Large intestine (tissue), 12 donors: ENCODE measurements at places on chromosomes 6 and 20.

DNA sequence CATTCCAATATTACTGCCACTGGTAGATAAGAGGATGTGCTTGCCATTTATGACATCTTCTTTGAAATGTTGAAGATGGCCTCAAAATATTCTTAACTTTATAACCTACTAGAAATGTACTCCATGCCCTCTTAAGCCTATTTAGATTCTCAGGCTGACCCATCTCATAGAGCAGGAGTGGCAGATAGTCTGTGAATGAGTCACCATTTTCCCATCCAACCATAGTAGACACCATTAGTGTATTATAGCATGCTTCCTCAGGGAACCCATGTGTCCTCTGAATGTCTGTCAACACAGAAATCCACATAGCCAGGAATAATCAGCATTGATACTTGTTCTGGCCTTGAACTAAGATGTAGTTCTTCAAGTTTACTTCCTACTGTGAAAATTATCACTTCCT lies 150.2 kb downstream of the IMPG1 start:
- H3K4me1 ChIP-seq, result no peaks in the 10 kb centered on the region
- peaks cover 15% of the 10 kb centered on the region for H3K36me3 ChIP-seq
- no peak overlapping the region for H3K4me3 ChIP-seq
- no peak overlapping the region for H3K27ac ChIP-seq
- no peak for DNase-seq
- no peaks in the 10 kb centered on the region for H3K27me3 ChIP-seq

GRCh38 chr6:170369403-170369802 lies 62.8 kb downstream of the FAM120B start:
- DNase-seq, result peak; percentile 70
- peaks cover 17% of the 10 kb centered on the region for H3K36me3 ChIP-seq
- peak overlapping the region; percentile 39 for H3K27ac ChIP-seq
- H3K4me3 ChIP-seq, result no peak overlapping the region
- no peaks in the 10 kb centered on the region for H3K27me3 ChIP-seq
- H3K4me1 ChIP-seq, result peaks cover 20% of the 10 kb centered on the region

GRCh38 chr6:151092591-151092990 lies 147.2 kb upstream of the AKAP12 start:
- peaks cover 11% of the 10 kb centered on the region for H3K36me3 ChIP-seq
- H3K27me3 ChIP-seq, result no peaks in the 10 kb centered on the region
- H3K4me1 ChIP-seq, result no peaks in the 10 kb centered on the region
- H3K4me3 ChIP-seq, result no peak overlapping the region
- DNase-seq, result no peak

GRCh38 chr6:148509119-148509799 lies 166.6 kb downstream of the SASH1 start:
- H3K36me3 ChIP-seq, result no peaks in the 10 kb centered on the region
- H3K27me3 ChIP-seq, result no peaks in the 10 kb centered on the region
- DNase-seq, result no peak
- peak overlapping the region; percentile 27 for H3K4me3 ChIP-seq
- H3K27ac ChIP-seq, result peak overlapping the region; percentile 52

GRCh38 chr6:12528581-12529363 lies 187.8 kb upstream of the PHACTR1 start:
- peak overlapping the region; percentile 68 for H3K27ac ChIP-seq
- peak; percentile 88 for DNase-seq
- H3K27me3 ChIP-seq, result no peaks in the 10 kb centered on the region
- no peaks in the 10 kb centered on the region for H3K36me3 ChIP-seq
- no peak overlapping the region for H3K4me3 ChIP-seq

- H3K27me3 ChIP-seq, result no peaks in the 10 kb centered on the region
- H3K36me3 ChIP-seq, result no peaks in the 10 kb centered on the region
- H3K4me1 ChIP-seq, result peaks cover 11% of the 10 kb centered on the region
- no peak overlapping the region for H3K27ac ChIP-seq
- no peak overlapping the region for H3K4me3 ChIP-seq
These were observed 464.9 kb upstream of the SOX4 start for GRCh38 chr6:21128601-21129000.

DNA sequence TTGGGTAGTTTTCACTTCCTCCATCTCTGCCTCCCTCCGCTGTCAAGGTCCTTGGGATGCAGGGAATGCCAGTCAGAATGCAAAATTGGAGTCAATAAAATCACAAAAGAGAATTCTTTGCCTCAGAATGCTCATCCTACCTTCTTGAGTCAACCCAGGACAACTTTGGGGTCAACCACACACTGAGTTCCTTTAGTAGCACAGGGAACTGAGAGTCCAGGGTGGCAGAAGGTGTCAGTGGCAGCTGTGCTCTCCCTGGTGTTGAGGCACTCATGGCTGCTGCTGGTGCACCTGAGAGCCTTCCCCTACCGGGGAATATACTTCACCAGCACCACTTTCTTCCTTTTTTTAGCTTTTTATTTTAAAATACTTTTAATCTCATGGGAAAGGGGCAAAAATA lies 829 bp upstream of the NOTCH4 start:
- no peak overlapping the region for H3K27ac ChIP-seq
- H3K36me3 ChIP-seq, result no peaks in the 10 kb centered on the region
- no peak for DNase-seq
- no peak overlapping the region for H3K4me3 ChIP-seq

- H3K27ac ChIP-seq, result no peak overlapping the region
- H3K4me3 ChIP-seq, result no peak overlapping the region
- H3K4me1 ChIP-seq, result no peaks in the 10 kb centered on the region
- H3K27me3 ChIP-seq, result no peaks in the 10 kb centered on the region
- DNase-seq, result no peak
- H3K36me3 ChIP-seq, result no peaks in the 10 kb centered on the region
These were observed 106.1 kb downstream of the PSMB1 start for GRCh38 chr6:170446841-170447560.

DNA sequence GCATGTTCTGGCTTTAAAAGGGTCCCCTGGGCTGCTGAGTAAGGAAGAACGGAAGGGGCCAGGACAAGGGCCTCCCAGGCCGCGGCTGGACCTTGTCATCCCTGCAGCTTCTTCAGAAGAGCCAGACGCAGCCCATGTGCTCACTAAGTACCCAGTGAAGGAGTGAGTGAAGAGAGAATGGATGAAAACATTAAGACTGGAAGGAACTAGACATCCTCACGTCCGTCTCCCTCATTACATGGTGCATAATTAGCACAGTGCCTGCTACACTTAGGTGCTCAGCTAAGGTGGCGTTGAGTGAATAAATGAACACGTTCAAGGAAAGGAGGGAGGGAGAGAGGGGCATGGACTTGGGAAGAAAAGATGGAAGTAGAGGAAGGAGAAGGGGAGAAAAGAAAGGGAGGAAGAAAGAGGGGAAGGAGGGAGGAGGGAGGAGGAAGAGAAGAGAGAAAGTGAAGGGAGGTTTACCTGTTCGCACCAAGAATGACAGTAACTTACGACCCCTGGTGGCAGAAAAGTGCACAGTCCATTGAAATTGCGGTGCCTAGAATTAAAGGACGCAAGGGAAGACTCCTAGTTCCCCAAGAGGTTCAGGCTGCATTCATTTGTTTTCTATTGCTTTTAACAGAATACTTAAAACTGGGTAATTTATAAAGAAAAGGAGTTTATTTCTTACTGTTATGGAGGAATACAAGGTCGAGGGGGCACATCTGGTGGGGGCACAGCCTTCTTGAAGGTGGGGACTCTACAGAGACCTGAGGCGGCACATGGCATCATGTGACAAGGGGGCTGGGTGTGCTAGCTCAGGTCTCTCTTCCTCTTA lies 8.0 kb downstream of the TP53RK start:
- no peaks in the 10 kb centered on the region for H3K4me1 ChIP-seq
- H3K27me3 ChIP-seq, result no peaks in the 10 kb centered on the region
- DNase-seq, result peak; percentile 47
- H3K27ac ChIP-seq, result no peak overlapping the region

DNA sequence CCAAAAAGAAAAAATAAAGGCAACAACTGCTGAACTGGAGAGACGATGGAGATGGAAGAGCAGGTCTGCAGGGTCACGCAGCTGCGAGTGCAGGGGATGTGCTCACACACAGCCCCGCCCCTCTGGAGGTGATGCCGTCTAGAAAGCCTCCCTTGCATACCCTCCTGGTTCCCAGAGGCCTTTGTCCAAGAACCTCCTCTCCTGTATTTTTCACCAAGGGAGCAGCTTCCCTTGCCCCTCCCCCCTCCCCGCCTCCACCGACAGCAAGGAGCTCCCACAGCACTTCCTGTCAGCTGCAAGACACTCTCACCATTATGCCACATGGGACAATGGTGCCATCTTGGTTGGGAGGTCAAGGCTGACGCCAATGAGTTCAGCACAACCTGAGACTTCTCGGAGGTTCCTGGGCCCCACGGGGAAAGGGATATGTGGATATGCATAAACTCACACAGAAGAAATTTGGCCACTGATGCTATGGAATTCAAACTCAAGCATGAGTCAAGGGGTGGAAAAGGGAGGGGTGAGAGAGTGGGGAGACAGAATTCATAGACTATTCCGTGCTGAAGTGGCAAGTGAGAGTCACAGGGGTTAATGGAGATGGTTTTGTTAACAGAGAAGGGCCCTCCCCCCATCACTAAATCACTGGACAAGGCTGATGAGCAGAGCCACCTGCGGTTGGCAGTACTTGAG lies 132.9 kb downstream of the SCML4 start:
- no peaks in the 10 kb centered on the region for H3K27me3 ChIP-seq
- H3K4me1 ChIP-seq, result no peaks in the 10 kb centered on the region
- no peak overlapping the region for H3K27ac ChIP-seq
- no peak overlapping the region for H3K4me3 ChIP-seq

GRCh38 chr6:65182681-65183080 lies 524.3 kb downstream of the EYS start:
- H3K4me1 ChIP-seq, result no peaks in the 10 kb centered on the region
- no peaks in the 10 kb centered on the region for H3K27me3 ChIP-seq
- no peak overlapping the region for H3K4me3 ChIP-seq
- no peak overlapping the region for H3K27ac ChIP-seq

DNA sequence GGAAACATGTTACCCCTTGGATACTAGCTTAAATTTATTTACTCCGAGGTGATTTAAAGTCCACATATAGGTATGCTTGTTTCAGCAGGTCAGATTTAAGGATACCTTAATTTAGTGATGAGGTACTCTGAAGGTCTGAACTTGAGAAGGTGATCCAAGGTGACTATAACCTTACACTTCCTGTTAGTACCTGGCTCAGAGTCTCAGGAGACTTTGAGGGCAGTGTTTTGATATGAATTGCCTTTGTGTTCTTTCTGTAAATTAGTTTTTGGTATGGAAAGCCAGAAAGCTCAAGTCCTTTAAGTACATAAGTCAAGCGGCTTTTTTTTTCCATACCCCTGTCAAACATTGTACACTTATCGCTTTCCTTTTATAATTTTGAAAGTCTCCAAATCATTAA lies 489.0 kb downstream of the CDKAL1 start:
- H3K27ac ChIP-seq, result no peak overlapping the region
- no peak overlapping the region for H3K4me3 ChIP-seq
- H3K27me3 ChIP-seq, result no peaks in the 10 kb centered on the region
- no peak for DNase-seq

DNA sequence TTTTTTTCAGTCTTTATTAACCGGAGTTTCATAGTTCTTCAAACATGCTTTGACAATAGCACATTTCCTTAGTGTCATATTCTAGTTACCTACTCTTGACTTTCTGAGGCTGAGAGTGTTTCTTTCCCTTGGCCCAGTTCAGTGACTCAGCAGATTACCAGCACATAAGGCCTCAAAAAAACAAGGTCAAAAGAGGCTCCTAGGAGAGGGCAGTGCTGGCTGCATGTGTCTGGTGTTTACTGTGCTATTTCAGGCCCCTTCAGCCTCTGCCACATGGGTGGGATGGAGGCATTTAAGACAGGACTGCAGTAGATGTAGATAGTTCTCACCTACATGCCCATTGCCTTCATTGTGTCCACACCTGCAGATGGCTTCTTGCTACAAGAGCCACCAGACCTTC lies 198.2 kb upstream of the SSTR4 start:
- no peak overlapping the region for H3K4me3 ChIP-seq
- H3K36me3 ChIP-seq, result no peaks in the 10 kb centered on the region
- H3K27ac ChIP-seq, result no peak overlapping the region
- H3K4me1 ChIP-seq, result no peaks in the 10 kb centered on the region

- no peaks in the 10 kb centered on the region for H3K27me3 ChIP-seq
- H3K36me3 ChIP-seq, result no peaks in the 10 kb centered on the region
- no peaks in the 10 kb centered on the region for H3K4me1 ChIP-seq
- no peak overlapping the region for H3K27ac ChIP-seq
These were observed 228.0 kb downstream of the ZNF217 start for GRCh38 chr20:53365539-53366075.
